ENCODE measurements at places on chromosomes 16 and 17. TPM values are rescaled to one million over a fixed set of nuclear protein-coding genes. Genes with fewer than 3 reads are reported as not detected.

- DNase-seq, result no peak
Observed at GRCh38 chr17:74130841-74131240, 72.6 kb upstream of the RPL38 start.

- DNase-seq, result no peak
Observed at GRCh38 chr17:17343160-17343735, 40.1 kb downstream of the NT5M start.

CNTNAP4 gene
- total RNA-seq, result not detected

CDYL2 gene
- 13.5 TPM for total RNA-seq

- no peak for DNase-seq
Observed at GRCh38 chr16:27455700-27456099, 53.7 kb downstream of the IL21R start.

ITGAX gene
- total RNA-seq, result 18.6 TPM

GRCh38 chr17:42585353-42585752 lies 7.8 kb upstream of the PSMC3IP start:
- DNase-seq, result no peak

DNA sequence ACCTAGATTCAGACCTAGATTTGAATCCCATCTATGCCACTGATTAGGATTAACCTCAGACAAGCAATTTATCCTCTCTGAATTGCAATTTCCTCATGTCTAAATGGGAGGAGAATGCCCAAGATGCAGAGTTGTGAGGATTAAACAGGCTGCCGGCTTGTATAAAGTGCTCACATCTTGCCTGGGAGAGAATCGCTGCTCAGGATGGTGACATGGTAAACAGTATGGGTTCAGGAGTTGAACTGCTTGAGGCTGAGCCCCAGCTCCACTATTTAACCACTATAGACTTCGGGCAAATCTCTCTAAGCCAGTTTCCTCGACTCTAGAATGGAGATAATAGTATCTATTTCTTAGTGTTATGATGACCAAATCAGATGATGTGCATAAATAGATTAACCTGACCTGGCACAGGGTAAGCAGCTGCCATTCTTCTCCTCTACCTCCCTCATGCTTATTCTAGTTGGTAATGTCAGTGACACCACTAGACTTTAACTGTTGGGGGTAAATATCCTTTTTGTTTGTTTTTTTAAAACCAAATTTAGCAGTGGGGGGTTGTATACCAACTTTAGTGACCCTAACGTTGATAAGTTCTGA lies 732 bp upstream of the RPL27 start:
- no peak for DNase-seq

PRDM7 gene
- not detected for total RNA-seq
